A549 treated with Mapracorat at 1 μM for 4 hours (cell line): ENCODE measurements at places on chromosomes 2 and 18. TPM values are rescaled to one million over a fixed set of nuclear protein-coding genes. Genes with fewer than 3 reads are reported as not detected.

The CFAP210 gene
- total RNA-seq: 0.27 to 0.81 TPM (median 0.46 TPM) in 5 replicates

The CFAP221 gene
- total RNA-seq: 0.22 to 1.0 TPM (median 0.31 TPM) in 5 replicates

The FEV gene
- not detected in 5 replicates for total RNA-seq

The C2orf92 gene
- 0.55 to 1.2 TPM (median 0.66 TPM) in 5 replicates for total RNA-seq

The RRM2 gene
- 190 to 245 TPM (median 220 TPM) in 5 replicates for total RNA-seq

The TMEM127 gene
- 34.0 to 45.8 TPM (median 43.1 TPM) in 5 replicates for total RNA-seq

The SCG2 gene
- 0.98 to 1.4 TPM (median 1.1 TPM) in 5 replicates for total RNA-seq

The SPDYA gene
- total RNA-seq: 0.13 to 0.28 TPM (median 0.17 TPM) in 4 of 5 replicates, not detected in the other

The SIX2 gene
- total RNA-seq: 0.96 to 1.4 TPM (median 1.2 TPM) in 5 replicates

The GKN1 gene
- total RNA-seq: 0.30 to 1.00 TPM (median 0.56 TPM) in 5 replicates

The CAPN14 gene
- total RNA-seq: 0.03 to 0.05 TPM in 2 of 5 replicates, not detected in the others

The DCDC2C gene
- 0.24 to 0.57 TPM (median 0.38 TPM) in 3 of 5 replicates, not detected in the others for total RNA-seq

The POTEF gene
- total RNA-seq: not detected in 5 replicates

The NOL4 gene
- total RNA-seq: not detected in 5 replicates

The GALNT3 gene
- not detected in 5 replicates for total RNA-seq

The HOXD10 gene
- 4.4 to 6.4 TPM (median 5.4 TPM) in 5 replicates for total RNA-seq

The GREB1L gene
- 2.8 to 4.3 TPM (median 3.7 TPM) in 5 replicates for total RNA-seq

The SP140 gene
- 0.27 TPM in 1 of 5 replicates, not detected in the others for total RNA-seq

The MSTN gene
- total RNA-seq: not detected in 5 replicates

The TNFRSF11A gene
- 4.8 to 9.7 TPM (median 8.3 TPM) in 5 replicates for total RNA-seq

The SCN9A gene
- 2.6 to 5.0 TPM (median 4.3 TPM) in 5 replicates for total RNA-seq

The RGPD4 gene
- 0.04 to 0.07 TPM (median 0.06 TPM) in 4 of 5 replicates, not detected in the other for total RNA-seq

The XRCC5 gene
- total RNA-seq: 169 to 199 TPM (median 184 TPM) in 5 replicates

The CCDC68 gene
- 3.3 to 6.5 TPM (median 5.6 TPM) in 5 replicates for total RNA-seq

The ARHGEF4 gene
- 7.4 to 10.6 TPM (median 9.8 TPM) in 5 replicates for total RNA-seq

The TOGARAM2 gene
- 0.06 to 0.52 TPM (median 0.24 TPM) in 5 replicates for total RNA-seq

The SERPINB10 gene
- not detected in 5 replicates for total RNA-seq

The CDCA7 gene
- 39.8 to 49.4 TPM (median 48.3 TPM) in 5 replicates for total RNA-seq

The SLC11A1 gene
- total RNA-seq: 0.11 to 0.26 TPM (median 0.15 TPM) in 5 replicates

The CD8A gene
- total RNA-seq: 0.30 to 0.60 TPM (median 0.40 TPM) in 5 replicates

The GLS gene
- total RNA-seq: 89.0 to 142 TPM (median 127 TPM) in 5 replicates

The KIAA2012 gene
- not detected in 5 replicates for total RNA-seq

The IL36G gene
- not detected in 5 replicates for total RNA-seq

The MFSD2B gene
- 0.11 to 0.64 TPM (median 0.59 TPM) in 5 replicates for total RNA-seq

The FIGN gene
- 2.0 to 2.4 TPM (median 2.3 TPM) in 5 replicates for total RNA-seq

The MERTK gene
- total RNA-seq: 1.9 to 3.0 TPM (median 2.0 TPM) in 5 replicates

The ACTG2 gene
- 0.18 to 0.56 TPM (median 0.29 TPM) in 5 replicates for total RNA-seq

The LRRC30 gene
- total RNA-seq: not detected in 5 replicates

The GPR75 gene
- total RNA-seq: 1.4 to 2.2 TPM (median 1.6 TPM) in 5 replicates

The FZD7 gene
- 5.2 to 7.3 TPM (median 6.4 TPM) in 5 replicates for total RNA-seq

The SDC1 gene
- total RNA-seq: 148 to 201 TPM (median 187 TPM) in 5 replicates

The CTLA4 gene
- not detected in 5 replicates for total RNA-seq
